ENCODE measurements at places on chromosomes 1 and 21. TPM values are rescaled to one million over a fixed set of nuclear protein-coding genes. Genes with fewer than 3 reads are reported as not detected.

GRCh38 chr1:204104331-204105130 is 31.6 kb downstream of the SOX13 start:
- DNase-seq = no peak

- no peak for DNase-seq
Measured at GRCh38 chr1:161229896-161230295, 4.0 kb downstream of the TOMM40L start.

Gene C1orf94
- 0.10 TPM for polyA plus RNA-seq

DNA sequence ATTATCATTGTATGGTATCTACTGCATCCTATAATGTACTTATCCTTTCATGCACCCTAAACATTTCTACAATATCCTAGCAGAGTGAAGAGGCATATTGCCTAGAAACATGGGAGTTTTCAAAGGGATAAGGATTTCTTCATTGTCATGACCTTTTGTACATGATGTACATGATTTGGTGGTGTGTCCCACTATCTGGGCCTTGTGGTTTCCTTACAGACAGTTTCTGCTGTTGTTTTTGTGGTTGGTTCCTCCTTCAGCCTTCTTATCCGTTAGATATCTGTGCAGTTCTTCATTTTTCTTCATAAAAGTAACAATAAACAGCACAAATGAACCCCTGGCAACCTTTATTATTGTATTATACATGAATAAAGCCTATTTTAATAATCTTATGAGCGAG is 70.4 kb upstream of the BACH1 start:
- DNase-seq = no peak

- no peak for DNase-seq
Measured at GRCh38 chr1:3670823-3671265, 18.5 kb downstream of the TP73 start.

GRCh38 chr1:156641761-156642264 is at the start of gene BCAN:
BCAN (plus strand) TSS chr1:156642117; CDS start chr1:156646055, 3,938 bp downstream.
- no peak for DNase-seq

GRCh38 chr1:6762060-6762459 is 23.2 kb upstream of the CAMTA1 start:
- no peak for DNase-seq
